ENCODE measurements at places on chromosomes 2 and 18. TPM values are rescaled to one million over a fixed set of nuclear protein-coding genes. Genes with fewer than 3 reads are reported as not detected.

GRCh38 chr2:14424478-14425390 is 207.8 kb upstream of the LRATD1 start:
- DNase-seq: no peak
- no peaks in the 10 kb centered on the region for H3K27me3 ChIP-seq
- H3K27ac ChIP-seq: no peak overlapping the region
- H3K4me1 ChIP-seq: no peaks in the 10 kb centered on the region

- no peak for DNase-seq
- no peaks in the 10 kb centered on the region for H3K4me1 ChIP-seq
- no peak overlapping the region for H3K27ac ChIP-seq
- H3K27me3 ChIP-seq: no peaks in the 10 kb centered on the region
- no peak overlapping the region for H3K4me3 ChIP-seq
- no peaks in the 10 kb centered on the region for H3K36me3 ChIP-seq
Measured at GRCh38 chr2:174929786-174930185, 75.4 kb downstream of the CHN1 start.

DNA sequence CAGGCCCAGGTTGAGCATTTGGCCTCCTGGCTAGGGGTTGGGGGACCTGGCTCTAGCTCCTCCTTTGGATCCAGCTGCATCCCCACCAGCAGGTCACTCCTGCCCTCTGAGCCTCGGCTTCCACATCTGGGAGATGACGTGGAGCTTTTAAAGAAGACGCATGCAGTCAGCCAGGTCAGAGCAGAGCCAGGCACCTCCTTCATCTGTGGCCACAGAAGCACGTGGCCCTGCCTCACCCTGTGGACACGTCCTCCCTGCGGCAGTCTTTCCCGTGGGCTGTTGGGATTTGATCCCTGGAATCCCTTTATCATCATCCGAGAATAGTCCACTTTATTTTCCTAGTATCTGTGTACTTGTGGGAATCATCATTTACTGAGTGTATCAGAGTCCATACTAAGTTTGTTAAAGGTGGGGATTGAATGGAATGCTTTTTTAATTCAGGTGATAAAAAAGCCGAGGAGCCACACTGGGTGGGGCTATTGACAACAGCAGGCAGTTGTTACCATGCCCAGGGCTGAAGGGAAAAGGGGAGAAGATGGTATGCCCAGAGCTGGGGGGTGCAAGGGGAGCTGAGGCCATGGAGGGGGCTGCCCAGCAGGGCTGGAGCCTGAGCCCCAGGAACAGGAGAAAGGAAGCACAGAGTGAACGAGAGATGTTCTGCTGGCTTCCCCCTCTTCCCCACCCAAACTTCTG is 170.1 kb downstream of the LAMA1 start:
- no peak overlapping the region for H3K4me3 ChIP-seq
- H3K27ac ChIP-seq: no peak overlapping the region
- DNase-seq: no peak
- H3K36me3 ChIP-seq: no peaks in the 10 kb centered on the region
- H3K4me1 ChIP-seq: no peaks in the 10 kb centered on the region

GRCh38 chr2:88517759-88518201 is 65.3 kb upstream of the FOXI3 start:
- H3K27ac ChIP-seq: no peak overlapping the region
- no peak overlapping the region for H3K4me3 ChIP-seq
- no peaks in the 10 kb centered on the region for H3K27me3 ChIP-seq
- no peaks in the 10 kb centered on the region for H3K36me3 ChIP-seq
- no peak for DNase-seq
- no peaks in the 10 kb centered on the region for H3K4me1 ChIP-seq

- H3K27me3 ChIP-seq: peaks cover 29% of the 10 kb centered on the region
- H3K4me1 ChIP-seq: peaks cover 22% of the 10 kb centered on the region
- no peak overlapping the region for H3K27ac ChIP-seq
- peak overlapping the region; percentile 60 for H3K4me3 ChIP-seq
- H3K36me3 ChIP-seq: no peaks in the 10 kb centered on the region
Measured at GRCh38 chr2:70552501-70553333, 909 bp downstream of the TGFA start.

- no peaks in the 10 kb centered on the region for H3K27me3 ChIP-seq
- H3K27ac ChIP-seq: no peak overlapping the region
- no peaks in the 10 kb centered on the region for H3K36me3 ChIP-seq
- DNase-seq: no peak
- no peak overlapping the region for H3K4me3 ChIP-seq
Measured at GRCh38 chr2:2902547-2903281, 474.9 kb downstream of the EIPR1 start.

DNA sequence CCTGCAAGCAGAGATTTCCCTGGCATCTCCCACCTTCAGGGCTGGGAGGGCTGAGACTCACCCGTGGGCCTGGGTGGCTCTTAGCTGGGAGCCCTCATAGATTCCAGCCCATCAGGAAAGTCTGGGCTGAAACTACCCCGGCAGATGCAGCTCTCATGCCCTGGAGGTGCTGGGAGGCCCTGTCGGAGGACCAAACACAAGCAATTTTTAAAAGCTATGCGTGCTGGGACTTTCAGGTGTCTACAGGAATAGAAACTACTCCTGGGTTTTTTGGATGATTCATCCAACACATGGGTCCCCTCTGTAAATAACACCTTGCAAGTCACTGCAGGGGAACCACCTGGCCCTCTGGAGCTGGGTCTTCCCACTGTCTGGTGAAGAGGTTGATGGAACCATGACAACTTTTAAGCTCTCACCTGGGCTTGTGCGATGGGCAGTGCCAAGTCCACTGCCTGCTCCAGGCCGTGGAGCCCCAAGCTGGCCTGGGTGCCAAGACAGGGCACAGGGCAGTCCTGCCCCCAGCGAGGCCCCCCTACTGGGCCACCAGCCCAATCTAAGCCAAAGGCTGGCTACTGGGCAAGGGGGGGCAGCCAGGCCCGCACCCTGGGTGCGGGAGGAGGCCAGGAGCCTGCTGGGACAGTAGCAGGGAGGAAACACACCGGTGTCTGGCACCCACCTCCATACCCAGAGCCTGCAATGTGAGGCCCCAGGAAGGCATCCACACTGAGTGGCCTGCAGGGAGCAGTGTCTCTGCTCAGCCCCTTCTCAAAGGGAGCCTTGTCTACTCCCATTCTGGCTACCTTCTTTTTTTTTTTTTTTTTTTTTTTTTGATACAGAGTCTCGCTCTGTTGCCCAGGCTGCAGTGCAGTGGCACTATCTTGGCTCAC is 1.1 kb upstream of the GPR55 start:
- H3K27ac ChIP-seq: peak overlapping the region; percentile 75
- no peak overlapping the region for H3K4me3 ChIP-seq
- DNase-seq: no peak
- peaks cover 2% of the 10 kb centered on the region for H3K27me3 ChIP-seq
- H3K4me1 ChIP-seq: peaks cover 59% of the 10 kb centered on the region

DNA sequence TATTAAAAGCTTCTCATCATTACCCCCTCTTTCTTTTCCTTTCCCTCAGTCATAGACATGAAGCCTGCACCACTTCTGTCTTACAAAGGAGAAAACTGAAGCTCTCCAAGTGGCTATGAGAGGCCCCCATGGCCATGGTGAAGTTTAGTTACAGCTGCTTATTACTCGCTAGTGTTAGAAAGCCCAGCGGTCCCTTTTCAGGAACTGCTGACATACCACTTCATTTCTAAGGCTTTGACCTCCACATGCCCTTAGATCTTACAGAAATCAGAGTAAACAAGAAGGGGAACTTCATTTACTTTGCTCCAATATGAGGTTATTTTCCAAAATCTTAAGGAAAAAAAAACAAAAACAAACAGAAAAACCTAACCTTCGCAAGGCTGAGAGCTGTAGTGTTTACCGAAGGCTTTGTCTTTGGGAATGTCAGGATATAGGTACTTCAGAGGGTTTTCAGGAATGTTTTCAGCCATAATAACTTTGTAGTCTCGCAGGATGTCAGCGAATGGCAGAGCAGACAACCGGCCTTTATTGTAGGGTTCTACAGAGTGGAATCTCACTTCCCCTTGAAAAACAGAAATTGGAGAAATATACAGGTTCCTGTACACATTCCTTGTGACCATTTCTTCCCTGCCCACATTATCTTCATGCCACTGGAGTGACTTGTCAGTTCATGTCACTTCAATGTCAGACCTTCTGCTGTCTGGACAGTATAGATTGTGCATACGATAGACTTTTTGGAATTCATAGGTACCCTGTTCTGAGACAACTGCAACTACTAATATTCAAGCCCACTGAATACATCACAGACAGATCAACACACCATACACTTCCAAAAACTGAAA is 18.8 kb upstream of the STAT1 start:
- no peaks in the 10 kb centered on the region for H3K27me3 ChIP-seq
- peaks cover 18% of the 10 kb centered on the region for H3K4me1 ChIP-seq
- no peak overlapping the region for H3K4me3 ChIP-seq
- DNase-seq: no peak
- H3K27ac ChIP-seq: no peak overlapping the region

DNA sequence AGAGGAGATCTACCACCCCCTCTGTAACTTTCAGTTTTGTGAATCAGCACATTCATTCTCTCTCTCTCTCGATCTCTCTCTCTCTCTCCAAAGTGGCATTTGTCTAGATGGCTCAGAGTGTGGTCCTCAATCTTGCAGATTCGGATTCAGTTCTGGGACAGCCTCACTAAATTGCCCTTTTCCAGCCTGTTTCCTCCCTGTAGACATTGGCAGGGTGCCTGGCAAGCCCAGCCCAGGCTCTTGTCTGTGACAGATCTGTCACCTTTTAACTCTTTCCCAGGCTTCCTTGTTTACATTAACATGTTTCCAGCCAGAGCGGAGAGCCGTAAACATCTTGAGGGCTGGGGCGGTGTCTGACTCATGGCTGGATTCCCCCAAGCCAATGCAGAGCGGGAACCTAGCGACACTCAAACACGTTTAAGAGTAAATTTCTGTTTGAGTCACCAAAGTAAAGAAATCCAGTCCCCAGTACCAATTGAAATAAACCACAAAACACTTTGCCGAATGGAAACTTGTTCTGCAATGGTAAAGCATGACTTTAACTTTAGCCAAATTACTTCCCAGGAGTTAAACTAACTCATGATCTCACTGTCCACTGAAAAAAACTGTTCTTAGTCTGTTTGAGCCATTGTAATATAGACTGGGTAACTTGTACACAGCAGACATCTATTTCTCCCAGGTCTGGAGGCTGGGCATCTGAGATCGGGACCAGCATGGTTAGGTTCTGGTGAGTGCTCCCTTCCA is 6.6 kb upstream of the CYP27C1 start:
- H3K4me3 ChIP-seq: no peak overlapping the region
- H3K27ac ChIP-seq: no peak overlapping the region
- no peaks in the 10 kb centered on the region for H3K4me1 ChIP-seq
- peaks cover 47% of the 10 kb centered on the region for H3K27me3 ChIP-seq
- no peak for DNase-seq

DNA sequence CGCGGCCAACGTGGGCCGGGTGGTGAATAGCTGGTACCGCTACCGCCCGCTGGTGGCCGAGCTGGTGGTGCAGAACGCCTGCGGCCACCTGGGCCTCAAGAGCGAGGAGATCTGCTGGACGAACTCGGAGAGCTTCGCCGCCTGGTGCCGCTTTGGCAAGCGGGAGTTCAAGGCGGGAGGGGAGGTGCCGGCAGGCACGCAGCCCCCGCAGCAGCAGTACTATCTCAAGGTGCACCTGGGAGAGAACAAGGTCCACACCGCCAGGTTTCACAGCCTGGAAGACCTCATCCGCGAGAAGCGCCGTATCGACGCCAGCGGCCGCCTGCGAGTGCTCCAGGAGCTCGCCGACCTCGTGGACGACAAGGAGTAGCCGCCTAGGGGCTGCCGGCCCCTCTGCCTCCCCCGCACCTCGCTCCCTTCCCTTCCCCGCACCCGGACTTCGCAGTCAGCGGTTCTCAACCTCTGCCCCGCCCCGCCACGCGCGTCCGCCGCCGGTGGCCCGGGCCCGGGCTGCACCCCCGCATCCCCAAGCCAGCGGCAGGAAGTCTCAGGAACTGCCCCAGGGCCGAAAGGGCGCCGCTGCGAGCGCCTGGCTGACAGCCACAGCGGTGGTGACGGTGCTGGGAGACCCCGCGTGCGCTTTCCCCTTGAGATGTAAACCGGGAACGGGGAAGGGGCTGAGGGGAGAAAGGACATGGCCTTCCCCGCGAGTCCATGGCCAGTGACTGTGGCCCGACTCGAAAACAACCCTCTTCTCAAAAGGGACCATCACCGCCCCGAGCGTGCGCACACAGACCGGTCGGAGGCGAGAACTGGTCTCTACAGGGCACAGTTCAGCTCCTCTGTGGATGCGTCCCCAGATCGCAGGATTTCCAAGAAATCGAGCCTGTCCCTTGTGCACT is 2.2 kb downstream of the LRATD1 start:
- peaks cover 54% of the 10 kb centered on the region for H3K27me3 ChIP-seq
- no peaks in the 10 kb centered on the region for H3K36me3 ChIP-seq
- H3K27ac ChIP-seq: peak overlapping the region; percentile 64

GRCh38 chr18:39845106-39845505 is 2109.9 kb upstream of the PIK3C3 start:
- DNase-seq: no peak
- H3K4me1 ChIP-seq: no peaks in the 10 kb centered on the region
- H3K36me3 ChIP-seq: no peaks in the 10 kb centered on the region
- no peaks in the 10 kb centered on the region for H3K27me3 ChIP-seq
- no peak overlapping the region for H3K27ac ChIP-seq

DNA sequence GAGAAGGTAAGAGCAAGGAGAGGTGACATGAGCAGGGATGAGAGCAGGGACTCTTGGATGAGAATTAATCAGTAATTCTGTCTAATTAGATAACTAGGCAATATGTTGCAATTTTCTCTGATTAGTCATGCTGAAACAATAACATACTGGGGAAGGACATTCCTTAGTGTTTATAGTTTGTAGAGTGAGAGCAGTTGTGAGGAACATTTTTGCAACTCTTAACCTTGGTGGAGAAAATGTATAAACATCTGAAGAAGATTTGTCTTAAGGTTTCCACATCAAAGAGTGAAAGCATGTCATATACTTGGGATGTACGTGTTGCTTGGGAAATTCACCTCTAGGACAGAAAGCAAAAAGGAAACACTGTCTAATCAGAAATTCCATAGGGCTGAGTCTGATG is 955.4 kb upstream of the FANCL start:
- no peak for DNase-seq
- no peaks in the 10 kb centered on the region for H3K4me1 ChIP-seq
- H3K27me3 ChIP-seq: no peaks in the 10 kb centered on the region
- no peaks in the 10 kb centered on the region for H3K36me3 ChIP-seq

DNA sequence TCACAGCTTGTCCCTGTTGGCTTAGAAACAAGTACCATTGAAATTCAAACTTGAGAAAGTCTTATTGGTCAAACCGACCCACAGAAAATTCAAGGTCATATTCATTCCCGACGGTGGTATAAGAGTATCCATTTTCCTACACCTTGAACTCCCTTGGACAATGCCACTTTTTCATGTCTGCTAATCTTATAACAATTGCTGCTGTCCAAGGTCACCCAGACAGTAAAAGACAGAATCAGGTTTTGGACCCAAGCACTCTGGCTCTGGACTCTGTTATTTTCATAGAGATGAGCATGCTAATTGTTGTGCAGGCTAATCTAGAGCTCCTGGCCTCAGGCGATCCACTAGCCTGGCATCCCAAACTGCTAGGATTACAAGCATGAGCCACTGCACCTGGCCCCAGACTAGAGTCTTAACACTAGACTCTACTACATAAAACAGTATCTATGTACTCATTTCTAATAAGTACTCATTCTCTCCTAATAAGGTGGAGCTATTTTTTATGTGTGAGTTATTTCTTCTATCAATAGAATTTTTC is 57.8 kb downstream of the C2orf76 start:
- DNase-seq: no peak
- H3K4me3 ChIP-seq: no peak overlapping the region
- H3K27me3 ChIP-seq: no peaks in the 10 kb centered on the region
- H3K36me3 ChIP-seq: no peaks in the 10 kb centered on the region

Gene RAB27B
- 1.5 TPM for total RNA-seq

Gene NOSTRIN
- 2.8 TPM for total RNA-seq

Gene ARHGAP15
- 182 TPM for total RNA-seq

Gene GPBAR1
- 0.28 TPM for total RNA-seq

Gene PPP4R1
- total RNA-seq: 44.5 TPM

Gene SULT1C4
- total RNA-seq: 3.6 TPM

Gene BZW1
- 257 TPM for total RNA-seq

Gene ACADL
- 0.99 TPM for total RNA-seq
